HepG2 (cell line): ENCODE measurements at places on chromosomes 3 and 15.

DNA sequence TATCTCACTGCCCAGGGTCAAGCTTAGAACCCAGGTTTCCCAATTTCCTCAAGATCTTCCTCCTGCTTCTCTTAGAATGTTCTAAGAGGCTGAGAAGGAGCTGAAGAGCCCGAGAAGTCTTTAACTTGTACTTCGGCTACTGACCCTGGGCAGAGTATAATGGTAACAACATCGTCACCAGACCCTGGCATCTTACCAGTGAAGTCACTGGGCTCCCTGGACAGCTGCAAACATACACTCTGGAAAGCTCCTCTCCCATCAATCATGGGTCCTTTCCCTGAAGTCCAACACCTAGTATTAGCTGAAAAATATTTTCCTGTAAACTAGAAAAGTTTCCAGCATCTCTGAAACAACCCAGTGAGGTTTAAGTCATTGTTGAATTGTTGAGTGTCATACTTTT, 22.7 kb downstream of the CPEB1 start:
- DNase-seq: no peak

DNA sequence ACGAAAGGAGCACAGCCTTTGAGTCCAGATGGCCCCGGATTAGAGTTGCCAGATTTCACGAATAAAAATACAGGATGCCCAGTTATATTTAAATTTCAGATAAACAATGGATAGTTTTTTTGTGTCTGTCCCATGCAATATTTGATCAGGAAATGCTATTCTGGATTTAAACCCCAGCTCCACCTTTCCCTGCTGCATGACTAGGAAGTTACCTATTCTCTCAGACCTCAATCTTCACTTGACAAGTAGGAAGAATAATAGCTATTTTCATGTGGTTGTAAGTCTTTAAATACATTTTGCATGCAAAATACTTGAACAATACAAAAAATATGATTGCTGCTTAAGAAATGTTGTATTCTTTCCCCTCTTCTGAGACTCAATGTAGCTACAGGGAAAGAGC, 125.3 kb upstream of the P2RY1 start:
- no peak for DNase-seq

- no peak for DNase-seq
These were observed 171.7 kb downstream of the TLE3 start for GRCh38 chr15:69926006-69926405.

GRCh38 chr3:66593978-66594377, 93.2 kb upstream of the LRIG1 start:
- peak; percentile 74 for DNase-seq

- DNase-seq: peak; percentile 10
These were observed 11.0 kb downstream of the LYSMD2 start for GRCh38 chr15:51726302-51727073.
